ENCODE measurements at places on chromosomes 7 and 10.

- no peak for DNase-seq
Observed at GRCh38 chr7:27765841-27766240, 25.9 kb downstream of the TAX1BP1 start.

DNA sequence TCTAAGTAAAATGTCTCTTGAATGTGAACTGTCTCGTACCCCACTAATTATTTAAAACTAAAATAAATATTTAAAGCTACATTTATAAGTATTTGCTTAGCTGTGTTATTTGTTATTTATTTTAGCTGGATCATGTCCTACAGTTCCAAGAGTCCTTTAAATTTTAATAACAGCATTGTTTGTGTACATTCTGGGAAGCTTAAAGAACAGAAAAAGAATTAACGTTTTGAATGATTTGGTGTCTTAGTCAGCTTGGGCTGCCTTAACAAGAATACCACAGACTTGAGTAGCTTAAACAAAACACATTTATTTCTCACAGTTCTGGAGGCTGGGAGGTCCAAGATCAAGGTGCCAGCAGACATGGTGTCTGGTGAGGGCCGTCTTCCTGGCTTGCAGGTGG is 107.4 kb downstream of the ITIH5 start:
- DNase-seq, result no peak

DNA sequence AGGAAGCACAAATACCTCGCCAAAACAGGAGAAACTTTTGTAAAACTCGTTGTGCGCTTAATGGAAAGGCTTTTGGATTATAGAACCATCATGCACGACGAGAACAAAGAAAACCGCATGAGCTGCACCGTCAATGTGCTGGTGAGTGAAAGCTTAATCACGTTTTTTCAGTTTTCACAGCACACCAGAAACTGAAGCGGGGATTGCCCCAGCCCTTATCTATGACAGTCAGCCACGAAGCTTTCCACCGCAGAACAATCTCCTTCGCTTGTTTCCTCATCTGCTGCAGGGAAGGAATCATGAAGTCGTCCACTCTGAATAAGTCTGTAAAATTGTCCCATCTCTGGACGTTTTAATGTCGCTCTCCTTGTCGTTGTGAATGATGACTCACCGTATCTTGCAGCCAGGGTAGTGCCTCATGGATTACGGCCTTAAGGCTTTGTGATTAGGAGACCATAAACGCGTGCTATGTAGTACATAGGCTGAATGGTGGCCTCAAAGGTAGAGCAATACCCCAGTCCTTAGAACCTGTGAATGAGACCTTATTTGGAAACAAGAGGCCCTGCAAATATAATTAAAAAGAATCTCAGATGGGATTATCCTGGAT is 174.9 kb upstream of the NPS start:
- no peak for DNase-seq

DNA sequence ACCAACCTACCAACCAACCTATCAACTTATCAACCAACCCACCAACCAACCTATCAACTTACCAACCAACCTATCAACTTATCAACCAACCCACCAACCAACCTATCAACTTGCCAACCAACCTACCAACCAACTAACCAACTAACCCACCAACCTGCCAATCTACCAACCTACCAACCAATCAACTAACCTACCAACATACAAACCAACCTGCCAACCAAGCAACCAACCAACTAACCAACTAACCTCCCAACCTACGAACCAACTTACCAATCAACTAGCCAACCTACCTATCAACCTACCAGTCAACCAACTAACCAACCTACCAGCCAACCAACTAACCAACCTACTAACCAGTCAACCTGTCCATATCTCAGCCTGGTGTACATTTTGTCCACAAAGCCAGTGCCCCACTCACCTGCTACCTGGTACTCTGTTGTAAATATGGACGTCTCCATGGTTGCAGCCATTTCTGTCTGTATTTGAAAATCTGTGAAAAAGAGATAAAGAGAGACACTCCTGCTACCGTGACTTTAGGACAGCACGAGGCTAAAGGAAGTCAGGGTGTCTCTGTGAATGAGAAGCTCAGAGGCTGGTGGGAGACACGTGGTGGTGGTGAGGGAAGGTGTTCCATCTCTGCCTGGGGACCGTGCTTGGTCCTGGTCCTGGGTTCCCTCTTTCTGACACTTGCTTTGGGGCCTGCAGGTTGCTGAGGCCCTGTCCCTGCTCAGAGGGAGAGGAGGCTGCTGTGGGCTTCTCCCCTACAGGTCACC is 41.9 kb upstream of the IL15RA start:
- no peak for DNase-seq

DNA sequence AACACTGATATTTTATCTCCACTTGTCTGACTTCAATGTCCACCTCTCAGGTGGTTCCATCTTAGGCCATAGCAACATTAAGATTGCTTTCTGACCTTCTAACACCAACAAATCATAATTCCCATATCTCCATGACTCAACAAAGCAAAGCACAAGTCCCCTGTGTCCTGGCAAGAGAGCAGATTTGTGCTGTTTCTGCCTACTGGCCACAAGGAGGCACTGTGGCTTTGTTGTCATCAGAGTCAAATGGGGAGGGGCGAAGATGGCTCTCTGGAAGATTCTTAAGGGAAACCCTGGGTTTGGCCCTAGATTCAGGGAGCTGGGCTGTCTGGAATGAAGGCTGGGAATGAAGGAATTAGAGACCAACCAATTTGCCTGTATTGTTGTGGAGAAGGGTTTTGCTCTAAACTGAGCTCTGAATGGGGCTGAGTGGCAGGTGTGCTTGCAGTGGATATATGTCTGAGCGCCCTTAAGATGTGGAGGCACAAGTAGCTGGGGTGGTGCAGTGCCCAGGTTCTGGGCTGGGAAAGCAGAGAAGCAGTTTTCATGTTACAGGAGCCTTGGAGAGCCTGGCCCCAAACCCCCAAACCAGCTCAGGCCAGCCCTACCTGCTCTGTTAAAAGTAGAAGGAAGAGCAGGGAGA is 154.8 kb upstream of the PRSS58 start:
- no peak for DNase-seq

DNA sequence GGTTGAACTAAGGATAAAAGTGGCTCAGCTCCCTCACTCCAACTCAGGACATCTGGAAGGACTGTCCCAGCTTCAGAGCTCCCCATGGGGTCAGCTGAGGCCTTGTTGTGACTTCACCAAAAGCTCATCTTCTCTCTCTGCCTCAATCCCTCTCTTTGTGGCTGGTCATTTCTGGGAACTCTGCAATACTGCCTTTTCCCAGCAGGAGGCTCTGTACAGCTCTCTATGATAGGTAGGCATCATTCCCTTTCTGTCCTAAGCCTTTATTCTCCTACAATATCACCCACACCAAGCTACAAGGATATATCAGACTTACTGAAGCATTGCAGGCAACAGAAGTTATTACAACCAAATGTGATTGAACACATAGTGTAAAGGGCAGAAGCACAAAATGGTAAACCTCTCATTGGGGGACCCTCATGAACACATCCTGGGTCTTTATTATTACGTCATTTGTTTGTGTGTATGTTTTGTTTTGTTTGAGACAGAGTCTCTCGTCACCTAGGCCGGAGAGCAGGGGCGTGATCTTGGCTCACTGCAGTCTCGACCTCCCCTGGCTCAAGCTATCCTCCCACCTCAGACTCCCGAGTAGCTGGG is 36.7 kb upstream of the PRPS1L1 start:
- DNase-seq, result peak; percentile 16

- no peak for DNase-seq
Observed at GRCh38 chr7:148727501-148728278, 29.0 kb downstream of the CUL1 start.
